ENCODE measurements at places on chromosomes 2 and 18.

DNA sequence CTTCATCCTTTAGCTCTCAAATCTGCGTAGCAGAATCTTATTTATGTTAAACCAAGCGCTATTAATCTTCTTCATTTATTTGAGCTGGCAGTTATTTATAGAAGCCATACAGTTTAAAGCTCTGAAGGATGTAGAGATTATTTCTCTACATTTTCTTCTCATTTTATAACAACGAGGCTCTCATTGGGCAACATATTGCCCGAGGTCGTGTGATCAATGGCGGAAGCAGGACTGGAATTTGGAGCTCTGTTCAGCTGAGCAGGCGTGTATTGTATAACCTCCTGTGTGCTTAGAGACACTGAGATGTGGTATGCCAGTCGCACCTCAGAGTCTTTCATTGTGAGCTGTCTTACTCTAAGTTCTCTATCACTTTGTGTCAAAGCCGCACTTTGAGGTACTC, 17.5 kb upstream of the DRC1 start:
- no peak for DNase-seq

- DNase-seq, result peak; percentile 30
Measured at GRCh38 chr2:64268330-64269048, 124.3 kb upstream of the PELI1 start.

DNA sequence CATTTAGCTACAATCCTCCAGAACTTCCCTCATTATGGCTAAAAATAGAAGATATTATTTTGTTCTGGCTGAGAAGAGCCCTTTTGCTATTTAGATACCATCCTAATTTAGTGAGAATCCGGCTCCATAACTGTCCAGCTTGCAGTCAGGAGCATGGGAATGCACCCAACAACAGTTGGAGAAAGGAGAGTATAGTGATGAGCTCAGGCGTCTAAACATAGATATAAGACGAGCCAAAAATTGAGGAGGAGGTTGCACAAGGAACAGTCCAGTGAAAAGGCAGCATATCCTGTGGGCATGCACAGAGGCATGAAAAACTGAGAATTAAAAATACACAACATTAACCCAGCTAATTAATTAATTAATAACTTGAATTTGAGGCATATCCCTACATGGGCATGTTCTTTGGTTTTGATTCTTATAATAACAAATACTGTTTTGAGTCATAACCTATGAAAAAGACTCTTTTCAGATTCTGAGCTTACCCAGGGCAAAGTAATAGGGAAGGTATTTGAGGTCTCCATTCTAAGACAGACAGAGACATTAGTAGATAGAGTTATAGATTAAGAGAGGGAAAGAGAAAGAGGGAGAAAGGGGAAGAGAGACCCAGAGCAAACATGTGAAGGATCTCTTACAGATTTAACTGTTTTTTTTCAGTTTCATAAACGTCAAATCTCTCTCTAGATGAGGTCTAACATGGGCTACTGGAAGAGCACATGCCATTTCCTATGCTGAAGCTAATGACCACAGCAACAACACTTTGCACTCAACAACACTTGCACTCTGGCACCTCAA, 311.2 kb downstream of the OSR1 start:
- no peak for DNase-seq

DNA sequence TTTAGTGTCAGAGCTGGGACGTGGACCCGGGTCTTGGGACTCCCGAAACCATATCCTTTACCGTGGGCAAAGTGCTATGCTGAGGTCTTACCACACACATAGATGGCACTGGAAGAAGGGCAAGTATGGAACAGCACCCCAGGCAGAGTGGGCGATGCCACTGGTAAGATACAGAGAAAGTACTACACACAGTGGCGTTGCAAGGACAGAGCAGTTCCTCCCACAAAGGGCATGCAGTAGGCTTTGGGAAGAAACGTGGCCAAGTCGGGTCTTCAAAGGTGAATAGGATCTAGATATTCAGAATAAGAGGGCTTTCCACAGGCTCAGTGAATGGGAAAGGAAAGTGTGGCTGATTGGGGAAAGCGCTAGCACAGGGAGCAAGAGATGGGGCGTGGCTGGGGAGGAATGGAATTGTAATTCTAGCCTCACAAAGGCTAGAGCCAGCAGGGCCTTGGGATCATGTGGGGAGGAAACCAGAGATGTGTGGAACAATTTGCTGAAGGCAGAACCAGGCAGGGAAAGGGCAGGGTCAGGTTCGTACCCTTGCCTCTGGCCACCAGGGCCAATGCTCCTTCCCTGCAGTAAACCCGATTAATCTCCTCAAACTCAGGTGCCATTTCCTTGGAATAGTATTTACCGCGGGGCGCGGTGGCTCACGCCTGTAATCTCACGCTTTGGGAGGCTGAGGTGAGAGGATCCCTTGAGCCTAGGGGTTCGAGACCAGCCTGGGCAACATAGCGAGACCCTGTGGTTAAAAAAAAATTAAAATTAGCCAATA, 36.0 kb downstream of the PCBP1 start:
- DNase-seq, result peak; percentile 78

DNA sequence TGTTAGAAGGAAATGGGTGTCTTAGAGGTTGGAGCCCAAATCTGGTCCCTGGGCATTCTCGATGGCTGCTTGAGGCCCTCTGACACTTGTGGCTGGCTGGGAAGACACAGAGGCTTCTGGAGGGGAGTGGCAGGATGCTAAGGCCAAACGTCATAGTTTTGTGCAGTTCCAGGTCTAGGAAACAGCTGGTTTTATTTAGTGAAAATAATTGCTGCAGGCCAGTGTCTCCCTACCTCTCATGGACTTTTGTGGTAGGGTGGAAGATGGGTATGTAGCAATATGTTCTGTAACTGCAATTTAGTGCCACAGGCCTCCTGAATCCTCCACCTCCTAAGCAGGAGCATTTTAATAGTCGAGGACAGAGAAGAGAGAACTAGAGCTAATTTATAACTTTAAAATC, 32.2 kb upstream of the SPRED2 start:
- DNase-seq, result peak; percentile 61

DNA sequence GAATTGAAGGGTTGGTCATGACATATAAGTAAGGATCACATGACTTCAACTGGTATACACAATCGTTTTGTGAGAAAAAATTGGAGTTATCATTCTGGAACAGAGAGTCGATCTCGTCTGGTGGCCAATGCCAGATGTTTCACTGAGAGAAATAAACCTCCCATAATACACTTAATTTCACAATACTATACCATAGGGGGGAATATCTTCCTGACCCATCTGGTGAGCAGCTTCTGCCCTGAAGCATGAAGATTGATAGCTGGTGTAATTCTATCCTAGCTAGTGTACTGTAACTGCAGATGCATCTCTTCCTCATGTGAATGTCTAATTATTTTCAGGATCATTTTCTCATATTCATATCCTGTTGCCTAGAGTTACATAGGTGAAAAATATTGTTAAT, 15.7 kb upstream of the CDH7 start:
- no peak for DNase-seq

DNA sequence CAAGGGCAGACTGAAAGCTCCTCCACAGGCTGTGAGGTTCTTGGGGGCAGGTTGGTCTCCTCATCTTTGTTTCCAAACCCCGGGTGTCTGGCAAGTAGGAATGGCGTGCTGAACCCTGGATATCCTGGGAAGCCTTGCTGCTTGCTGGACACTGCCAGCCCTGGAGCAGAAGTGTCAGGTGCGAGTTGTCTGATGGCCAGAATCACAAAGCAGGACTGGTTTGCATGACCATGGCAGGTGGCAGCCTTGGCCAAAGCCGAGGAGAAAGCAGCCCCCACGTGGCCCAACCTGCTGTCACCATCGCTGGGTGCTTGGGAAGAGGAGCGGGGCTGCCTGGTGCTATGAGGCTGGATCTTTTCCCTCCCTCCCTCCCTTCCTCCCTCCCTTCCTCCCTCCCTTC, 309.5 kb upstream of the HS6ST1 start:
- no peak for DNase-seq

DNA sequence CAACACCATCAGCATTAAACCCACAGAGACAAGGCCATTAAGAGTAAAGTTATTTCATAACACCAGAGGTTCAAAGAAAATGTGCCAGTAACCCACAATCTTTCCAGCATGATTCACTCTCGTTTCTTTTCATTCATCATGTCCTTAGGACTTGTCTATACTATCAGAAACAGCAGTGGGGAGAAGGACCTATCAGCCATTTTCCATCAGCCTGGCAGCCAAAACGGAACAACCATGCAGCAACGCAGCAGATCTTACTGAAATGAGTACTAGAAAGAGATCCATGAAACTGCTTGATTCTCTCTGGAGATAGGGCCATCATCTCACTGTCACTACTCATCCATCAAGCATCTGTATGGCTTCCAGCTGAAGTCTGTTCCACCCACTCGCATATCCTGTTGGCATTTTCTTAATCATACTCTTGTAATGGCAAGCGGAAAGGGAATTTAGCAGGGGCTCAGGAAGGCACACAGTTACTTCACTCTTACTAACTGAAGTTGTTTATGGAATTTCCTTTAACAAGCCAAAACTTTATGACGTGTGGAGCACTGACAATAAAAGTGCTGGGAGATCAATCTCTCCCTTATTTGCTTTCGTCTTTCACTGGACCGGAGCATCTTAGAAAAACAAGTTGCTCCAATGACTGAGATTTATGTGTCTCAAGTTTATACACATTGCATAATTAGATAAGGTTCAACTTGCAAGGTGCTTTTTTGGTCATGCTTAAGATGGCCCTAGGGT, 69.7 kb downstream of the EPHA4 start:
- peak; percentile 70 for DNase-seq

- no peak for DNase-seq
Measured at GRCh38 chr2:12399240-12399639, 317.5 kb upstream of the TRIB2 start.

DNA sequence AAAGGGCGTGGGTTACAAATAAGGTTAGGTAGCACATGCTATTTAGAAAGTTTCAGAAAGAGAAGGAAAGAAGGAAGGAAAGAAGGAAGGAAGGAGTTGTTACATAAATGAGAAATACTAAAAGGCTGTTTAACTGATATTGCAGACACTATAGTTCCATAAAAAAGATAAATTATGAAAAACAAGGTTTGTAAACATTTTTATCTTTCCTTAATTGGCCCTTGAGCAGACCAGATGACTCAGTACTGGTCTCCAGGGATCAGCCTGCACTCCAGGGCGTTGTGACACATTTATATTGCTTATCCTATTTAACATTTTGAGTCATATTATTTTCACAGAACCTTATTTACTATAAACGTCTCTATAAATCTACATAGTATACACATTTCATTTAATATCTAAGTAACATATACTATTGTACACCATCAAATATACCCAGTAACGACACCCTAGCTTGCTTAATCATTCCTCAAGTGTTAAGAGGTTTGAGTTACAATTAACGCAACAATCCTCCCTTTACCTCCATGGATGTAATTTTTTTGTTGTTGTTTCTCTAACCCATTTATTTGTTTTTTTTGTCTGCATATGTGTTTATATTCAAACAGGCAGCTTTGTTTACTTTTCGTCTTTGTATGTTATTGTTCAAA, 2.8 kb upstream of the RAB31 start:
- DNase-seq, result peak; percentile 76

- DNase-seq, result no peak
Measured at GRCh38 chr2:236101311-236101950, 66.8 kb downstream of the GBX2 start.

DNA sequence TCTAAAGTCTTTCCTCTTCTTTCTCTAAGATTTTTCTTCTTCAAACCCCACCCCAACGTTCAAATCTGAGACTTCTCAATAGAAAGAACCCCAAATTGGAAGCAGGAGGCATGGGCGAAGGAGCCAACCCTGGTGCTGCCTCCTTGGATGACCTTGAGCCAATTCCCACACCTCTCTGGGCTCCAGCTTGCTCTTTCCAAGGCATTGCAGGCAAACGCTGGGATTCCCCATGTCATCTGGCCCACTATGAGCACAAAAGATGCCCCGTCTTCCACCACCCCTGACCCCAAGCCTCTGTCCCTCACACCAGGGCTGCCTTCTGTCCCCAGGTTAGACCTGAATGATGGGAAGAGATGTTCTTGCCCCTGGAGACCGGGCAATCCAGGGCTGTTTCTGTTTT, 57.0 kb downstream of the TTC32 start:
- no peak for DNase-seq

DNA sequence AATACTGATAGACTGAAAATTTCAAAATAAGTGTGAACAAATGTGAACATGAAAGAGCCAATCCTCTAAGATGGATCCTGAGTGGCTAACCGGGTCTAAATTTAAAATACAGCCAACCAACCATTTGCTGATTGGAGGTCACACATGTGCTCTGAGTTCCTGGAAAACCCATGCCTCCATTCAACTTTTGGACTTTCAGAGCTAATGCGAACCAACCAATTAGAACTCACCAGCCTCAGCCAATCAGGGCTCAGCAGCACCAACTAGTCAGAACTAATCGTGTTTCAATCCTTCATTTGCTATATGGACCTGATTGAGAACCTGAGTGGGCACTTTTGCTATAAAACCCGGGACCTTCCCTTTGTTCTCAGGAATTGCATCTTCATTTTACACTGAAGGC, 111.5 kb downstream of the MEP1B start:
- no peak for DNase-seq

- no peak for DNase-seq
Measured at GRCh38 chr18:22816266-22817176, 116.6 kb upstream of the RBBP8 start.

DNA sequence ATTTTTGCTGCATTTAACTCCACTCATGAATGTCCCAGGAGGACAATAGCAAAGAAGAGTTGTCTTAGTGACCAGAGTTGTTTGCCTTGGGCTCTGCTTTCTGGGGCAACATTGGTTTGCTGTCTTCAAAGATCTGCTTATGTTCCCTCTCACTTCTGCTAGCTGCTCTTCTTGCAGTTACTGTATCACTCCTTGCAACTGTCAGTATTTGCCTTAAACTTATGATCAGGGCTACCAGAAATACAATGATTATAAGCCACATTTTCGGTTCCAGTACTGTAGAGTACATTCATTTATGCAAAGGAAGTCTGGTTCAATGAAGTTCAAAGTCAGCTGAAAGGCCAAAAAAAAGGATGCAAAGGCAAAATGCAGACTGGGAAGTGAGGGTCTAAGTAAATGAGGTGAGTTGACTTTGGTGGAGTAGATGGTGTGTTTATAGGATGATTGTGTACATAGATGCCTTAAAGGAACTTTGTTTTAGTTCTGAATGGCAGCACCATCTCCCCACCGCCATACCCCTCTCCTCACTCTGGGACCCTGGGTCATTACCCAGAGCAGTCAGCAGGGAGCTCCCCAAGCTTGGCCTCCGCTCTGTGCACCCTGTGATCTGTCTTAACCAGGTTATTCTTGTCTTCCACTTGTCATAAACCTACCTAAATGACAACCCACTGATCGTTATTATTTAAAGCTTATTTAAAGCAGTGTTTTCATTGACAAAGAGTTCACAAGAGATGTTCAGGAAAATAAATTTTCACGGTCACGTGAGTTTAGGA, 236.0 kb downstream of the DOK6 start:
- no peak for DNase-seq

GRCh38 chr18:25771796-25772195, 318.6 kb downstream of the SS18 start:
- DNase-seq, result no peak

GRCh38 chr2:203796248-203797010, 71.1 kb upstream of the CTLA4 start:
- no peak for DNase-seq

DNA sequence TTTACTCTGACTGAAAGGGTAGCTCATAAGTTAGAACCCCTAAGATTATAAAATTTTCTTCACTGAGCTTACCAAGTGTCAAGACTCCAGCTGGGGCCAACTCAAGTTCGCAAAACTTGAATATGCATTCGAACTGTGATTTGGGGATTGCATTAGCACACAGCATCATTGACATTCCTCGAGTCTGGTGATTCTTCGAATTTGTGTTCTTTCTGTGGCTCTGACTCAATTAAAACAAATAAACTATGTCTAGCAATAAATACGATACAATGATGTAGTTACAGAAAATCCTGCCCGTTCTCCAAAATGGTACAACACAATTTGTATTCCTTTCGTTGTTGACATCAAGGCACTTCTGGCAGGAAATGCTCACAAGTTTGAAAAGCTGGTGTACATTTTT, 11.1 kb downstream of the CCL20 start:
- DNase-seq, result no peak
